ENCODE measurements at places on chromosomes 2 and 18.

DNA sequence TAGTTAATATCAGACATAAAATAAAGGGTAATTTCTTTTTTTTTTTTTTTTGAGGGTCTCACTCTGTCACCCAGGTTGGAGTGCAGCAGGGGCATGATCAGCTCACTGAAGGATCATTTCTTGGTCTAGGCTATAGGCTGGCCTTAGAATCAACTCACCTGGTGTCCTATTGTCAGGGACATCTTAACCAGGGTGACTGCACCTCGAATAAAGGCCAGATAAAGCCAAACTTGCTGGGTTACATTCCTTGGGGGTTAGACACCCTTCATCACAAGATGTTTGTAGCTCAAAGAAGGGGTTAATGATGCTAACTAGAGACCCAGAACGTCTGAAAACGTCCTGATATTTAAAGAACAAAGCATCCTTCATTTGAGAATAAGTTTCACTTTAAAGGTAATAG lies 17.9 kb downstream of the SPATA3 start:
- no peak for DNase-seq

- no peak for DNase-seq
Observed at GRCh38 chr2:108923019-108923700, 65.9 kb downstream of the EDAR start.

DNA sequence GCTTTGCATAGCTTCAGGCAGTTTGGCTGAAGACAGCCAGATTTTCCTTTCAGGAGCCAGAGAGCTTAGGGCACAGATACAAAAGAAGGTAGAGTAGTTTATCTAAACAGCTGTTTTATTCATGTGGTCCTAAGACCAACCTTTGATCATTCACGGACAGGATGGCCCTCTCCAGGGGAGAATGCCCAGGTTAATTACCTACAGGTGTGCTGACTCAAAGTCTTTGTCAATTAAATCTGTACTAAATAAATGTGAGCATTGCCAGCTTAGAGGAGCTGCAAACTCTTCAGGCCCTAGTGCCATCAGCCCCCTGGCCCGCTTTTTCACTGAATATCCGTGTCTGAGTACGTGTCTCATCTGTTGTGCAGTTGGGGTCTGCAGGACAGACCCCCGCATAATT lies 554.7 kb downstream of the NUP35 start:
- DNase-seq, result no peak

DNA sequence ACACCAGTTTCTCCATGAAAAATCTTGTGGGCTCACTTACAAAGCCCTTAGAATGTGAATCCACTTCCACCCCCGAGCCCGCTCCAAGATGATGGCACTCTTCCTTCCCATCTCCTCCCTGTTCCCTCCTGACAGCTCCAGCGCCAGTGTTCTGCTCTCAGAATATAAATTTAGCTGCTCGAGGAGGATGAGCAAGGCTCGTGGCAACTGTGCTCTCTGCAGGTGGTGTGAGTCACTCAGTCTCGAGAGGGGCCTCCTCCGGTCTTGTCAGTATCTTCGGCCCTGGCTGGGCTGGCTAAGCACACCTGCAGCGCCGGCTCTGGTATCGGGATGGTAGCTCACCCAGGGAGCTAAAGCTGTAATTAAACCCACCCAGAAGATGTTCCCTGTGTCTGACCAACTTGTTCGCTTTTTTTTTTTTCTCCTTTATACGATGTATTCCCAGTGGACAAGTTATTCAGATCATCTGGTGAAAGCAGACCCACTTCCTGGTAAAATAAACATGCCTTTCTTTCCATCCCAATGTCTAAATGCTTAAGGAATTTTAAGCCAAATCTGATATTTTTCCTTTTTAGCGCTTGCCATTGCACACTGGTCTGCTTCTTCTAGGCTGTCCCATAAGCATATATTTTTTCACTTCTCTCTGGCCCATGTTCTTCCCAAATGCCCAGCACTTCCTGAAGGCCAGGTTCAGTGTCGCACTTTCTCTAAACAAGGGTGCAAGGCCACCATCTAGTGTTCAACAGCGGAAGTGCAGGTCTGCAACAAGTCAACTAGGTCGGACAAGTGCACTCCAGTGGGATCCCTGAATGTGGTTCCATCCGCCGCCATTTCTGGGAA lies 31.4 kb upstream of the YPEL5 start:
- peak; percentile 71 for DNase-seq

- no peak for DNase-seq
Observed at GRCh38 chr2:149507974-149508373, 79.6 kb downstream of the MMADHC start.

DNA sequence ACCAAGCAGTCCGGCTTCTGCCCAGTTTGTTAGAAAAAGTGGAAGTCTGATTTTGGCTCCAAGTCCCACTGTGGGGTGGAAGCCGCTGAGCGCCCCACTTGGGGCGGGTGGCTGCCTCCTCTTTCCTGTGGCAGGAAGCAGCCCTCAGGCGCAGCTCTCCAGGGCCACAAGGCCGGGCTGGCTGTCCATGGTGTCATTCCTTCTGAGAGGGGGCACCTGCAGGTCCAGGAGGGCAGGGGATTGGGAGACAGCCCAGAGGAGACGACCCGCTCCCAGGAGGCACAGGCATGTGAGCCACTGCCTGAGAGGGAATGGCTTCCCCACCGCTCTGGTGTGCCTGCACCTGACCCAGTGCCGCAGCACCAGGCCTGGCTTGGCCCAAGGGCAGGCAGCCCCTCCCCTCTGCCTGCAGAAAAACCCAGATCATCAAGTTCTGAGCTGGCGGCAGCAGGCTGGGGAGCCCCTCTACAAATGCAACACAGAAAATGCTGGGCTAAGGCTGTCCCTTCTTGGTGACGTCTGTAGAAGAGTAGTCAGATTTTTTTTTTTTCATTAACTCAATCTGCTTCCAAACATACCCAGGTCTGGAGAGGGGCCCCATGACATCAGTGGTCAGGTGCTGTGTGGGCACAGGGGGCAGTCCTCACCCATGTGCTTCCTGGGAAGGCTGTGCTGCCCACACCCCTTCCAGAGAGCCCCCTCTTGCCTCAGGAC lies 38.4 kb downstream of the HS6ST1 start:
- DNase-seq, result peak; percentile 85

- no peak for DNase-seq
Observed at GRCh38 chr18:3075491-3075890, 62.5 kb upstream of the LPIN2 start.

DNA sequence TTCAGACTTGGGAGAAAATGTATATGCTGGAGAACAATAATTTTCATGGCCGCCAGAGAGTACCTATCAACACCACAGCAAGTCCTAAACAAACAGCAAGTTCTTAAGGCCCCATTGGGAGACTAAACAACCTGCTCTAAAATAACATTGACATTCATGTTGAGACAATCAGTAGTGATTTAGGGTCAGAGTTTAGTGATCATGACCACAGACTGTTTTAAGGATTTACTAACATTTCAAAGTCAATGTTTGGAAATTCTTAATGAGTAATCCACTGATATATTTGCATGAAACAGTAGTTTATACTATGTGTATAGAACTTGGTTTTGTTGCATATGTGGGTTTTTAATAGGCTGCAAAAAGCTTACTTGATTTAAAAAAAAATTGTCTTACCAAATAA lies 34.7 kb downstream of the RASGRP3 start:
- no peak for DNase-seq

GRCh38 chr2:36329251-36329650 lies 26.3 kb upstream of the CRIM1 start:
- DNase-seq, result no peak

DNA sequence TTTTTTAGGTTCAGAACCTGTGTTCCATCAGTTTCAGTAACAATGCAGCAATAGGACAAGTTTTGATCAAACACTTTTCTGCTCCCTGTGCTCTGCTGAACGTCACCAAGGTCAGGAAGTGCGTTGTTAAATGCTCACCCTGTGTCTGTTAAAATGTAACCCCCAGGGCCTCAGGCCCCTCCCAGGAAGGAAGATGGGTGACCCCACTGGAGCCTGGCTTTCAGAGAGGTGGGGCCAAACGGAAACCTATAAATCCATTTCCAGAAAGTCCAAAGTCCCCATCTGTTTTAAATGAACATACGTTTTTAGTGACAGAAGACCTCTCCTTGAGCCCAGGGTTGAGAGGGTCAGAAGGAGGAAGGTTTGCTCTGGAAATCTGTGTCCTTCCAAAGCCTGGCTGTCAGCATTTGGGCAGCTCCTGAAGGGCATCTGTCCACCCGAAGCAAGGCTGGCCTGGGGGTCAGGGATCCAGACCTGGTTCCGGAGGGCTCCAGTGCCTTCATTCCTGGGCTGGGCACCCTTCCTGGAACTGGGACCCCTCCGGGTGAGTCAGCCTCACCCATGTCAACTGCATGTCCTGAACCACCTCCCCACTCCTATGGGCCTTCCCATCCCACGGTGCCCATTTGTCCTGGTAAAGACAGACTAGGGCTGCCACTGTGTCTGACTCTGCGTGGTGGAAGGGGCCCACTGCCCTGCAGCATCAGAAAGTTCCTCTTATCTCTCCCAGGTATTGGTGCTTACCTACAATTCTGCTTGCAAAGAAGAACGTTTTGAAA lies 117.4 kb upstream of the COPS8 start:
- DNase-seq, result no peak

- DNase-seq, result no peak
Observed at GRCh38 chr2:180597179-180597578, 383.2 kb upstream of the UBE2E3 start.

DNA sequence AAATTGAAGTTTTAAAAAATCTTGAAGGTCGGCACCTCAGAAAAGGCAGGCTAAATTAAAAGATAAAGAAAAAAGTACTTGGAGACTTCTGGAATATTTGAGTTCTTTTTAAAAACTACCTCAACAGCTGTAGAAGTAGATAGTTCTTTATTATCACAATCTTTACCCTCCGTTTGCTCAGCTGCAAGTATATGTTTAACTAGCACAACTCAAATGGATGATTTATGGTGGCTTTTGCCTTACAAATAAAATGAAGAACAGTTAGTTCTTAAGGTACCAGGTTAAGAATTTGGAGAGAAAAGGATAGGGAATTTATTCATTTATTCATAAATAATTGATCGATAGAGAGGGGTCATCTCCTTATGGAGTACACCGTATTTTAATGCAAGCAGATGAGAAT lies 237.6 kb upstream of the FOSL2 start:
- no peak for DNase-seq

DNA sequence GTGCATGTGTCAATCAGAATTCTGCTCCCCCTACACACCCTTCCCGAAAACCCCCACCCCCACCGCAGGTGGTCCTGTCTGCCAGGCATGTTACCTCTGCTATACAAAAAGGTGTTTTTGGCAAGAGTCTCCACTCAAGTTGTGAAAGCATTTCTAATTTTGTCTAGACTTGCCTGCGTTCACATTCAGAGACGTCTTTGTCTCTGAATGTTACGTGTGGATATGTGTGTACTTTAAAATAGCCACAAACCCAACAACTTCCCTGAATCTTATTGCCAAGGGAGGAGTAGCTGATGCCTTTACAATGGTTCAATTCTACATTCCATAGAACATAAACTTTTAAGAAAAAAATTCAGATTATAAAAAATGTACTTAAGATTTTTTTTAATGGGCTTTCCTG lies 66.6 kb downstream of the ITGA4 start:
- DNase-seq, result no peak

- peak; percentile 51 for DNase-seq
Observed at GRCh38 chr2:74250189-74250631, 51.8 kb downstream of the MTHFD2 start.

- peak; percentile 70 for DNase-seq
Observed at GRCh38 chr18:48022531-48023329, 92.3 kb upstream of the SMAD2 start.

GRCh38 chr2:239864247-239865058 lies 160.7 kb downstream of the NDUFA10 start:
- DNase-seq, result no peak

- DNase-seq, result no peak
Observed at GRCh38 chr2:134240061-134240460, 13.8 kb upstream of the MGAT5 start.

Data from hematopoietic multipotent progenitor cell (in vitro differentiated cells).